ENCODE measurements at places on chromosomes 7 and 10.

DNA sequence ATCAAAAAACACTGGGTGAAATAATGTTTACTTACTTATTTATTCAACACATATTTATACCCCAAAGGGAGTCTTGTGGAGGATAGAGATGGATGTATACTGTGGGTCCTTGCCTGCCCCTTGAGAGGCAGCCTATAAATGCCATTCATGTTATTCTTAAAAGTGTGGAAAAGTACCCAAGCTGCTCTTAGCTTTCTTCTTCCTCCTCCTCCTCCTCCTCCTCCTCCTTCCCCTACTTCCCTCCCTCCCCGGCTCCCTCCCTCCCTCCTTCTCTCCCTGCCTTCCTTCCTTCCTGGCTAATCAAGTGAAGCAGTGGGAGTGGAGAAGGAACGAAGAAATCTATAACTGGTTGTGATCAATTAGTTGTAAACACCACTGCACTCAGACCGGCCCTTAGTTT lies 21.2 kb upstream of the IGF2BP3 start:
- DNase-seq, result no peak

DNA sequence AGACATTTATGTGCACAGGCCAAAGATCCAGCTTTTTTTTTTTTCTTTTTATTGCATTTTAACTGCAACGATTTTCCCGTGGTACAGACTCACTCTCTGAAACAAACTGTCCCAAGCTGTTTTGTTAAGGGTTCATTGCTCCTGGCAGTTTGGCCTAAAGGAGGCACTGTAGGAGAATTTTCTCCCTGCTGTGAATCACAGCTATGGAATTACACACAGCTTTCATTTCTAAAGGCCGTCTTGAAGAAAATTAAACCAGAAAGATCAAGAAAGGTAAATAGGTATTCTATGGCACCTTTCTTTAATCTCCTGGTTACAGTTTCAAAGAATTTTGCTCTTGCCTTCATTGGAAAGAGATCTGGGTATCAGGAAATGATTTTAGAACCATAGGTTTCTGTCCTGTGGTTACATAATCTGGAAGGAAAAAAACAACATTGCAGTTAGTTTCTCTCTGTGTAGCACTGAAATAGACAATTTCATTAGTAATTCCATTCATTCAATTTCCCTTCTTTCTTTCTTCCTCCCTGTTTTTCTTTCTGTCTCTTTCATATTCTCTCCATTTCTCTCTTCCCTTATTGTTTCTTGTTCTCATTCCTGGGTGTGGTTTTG lies 51.2 kb downstream of the PDK4 start:
- peak; percentile 21 for DNase-seq

GRCh38 chr10:71812016-71812912 lies 38.8 kb downstream of the PSAP start:
- DNase-seq, result peak; percentile 76

DNA sequence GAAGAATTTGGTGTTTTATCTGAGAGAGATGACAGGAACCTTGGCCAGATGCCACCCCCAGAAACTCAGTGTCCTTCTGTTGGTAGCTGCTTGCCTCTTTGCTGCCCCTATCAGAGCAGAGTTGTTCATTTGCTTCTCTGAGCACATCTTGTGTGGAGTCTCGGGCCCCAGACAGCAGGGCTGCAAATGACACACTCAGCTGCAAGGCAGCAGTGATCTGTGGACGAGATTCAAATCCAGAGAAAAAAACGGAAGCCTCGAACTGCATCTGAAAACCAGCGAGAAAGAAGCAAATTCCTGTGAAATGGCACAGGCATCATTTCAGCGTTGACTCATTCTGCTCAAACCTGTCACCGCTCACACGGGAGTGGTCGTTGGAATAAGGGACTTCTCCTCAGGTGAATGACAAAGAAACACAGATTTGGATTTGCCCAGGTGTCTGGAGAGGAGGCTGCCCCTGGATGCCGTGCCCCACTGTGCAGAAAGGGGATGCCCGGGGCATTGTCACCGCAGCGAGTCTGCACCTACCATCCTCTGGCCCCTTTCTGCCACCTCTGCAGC lies 144.7 kb downstream of the PFKFB3 start:
- peak; percentile 17 for DNase-seq
